ENCODE measurements at places on chromosomes 7 and 10.

- DNase-seq, result no peak
Measured at GRCh38 chr7:44111761-44112160, 7.6 kb downstream of the AEBP1 start.

GRCh38 chr10:86304436-86304835, 62.2 kb downstream of the GRID1 start:
- no peak for DNase-seq

DNA sequence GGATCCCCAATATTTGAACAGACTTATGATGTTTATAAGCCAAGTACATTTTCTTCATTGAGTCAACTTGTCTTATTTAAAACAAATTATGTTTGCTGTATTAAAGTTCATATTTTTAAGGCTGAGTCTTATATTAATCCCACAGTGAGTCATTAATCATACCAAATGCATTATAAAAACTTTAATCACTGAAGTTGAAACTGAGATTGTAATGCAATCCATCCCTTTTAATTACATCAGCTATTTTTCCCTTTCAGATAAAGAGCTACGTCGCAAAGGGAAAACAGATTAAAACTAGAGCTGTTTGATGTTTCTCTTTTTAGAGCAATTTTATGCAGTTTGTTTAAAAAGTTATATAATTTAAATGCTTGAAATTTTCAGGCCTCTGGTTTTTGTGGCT, 183.0 kb downstream of the ARID5B start:
- DNase-seq, result peak; percentile 34

- no peak for DNase-seq
Measured at GRCh38 chr7:146764458-146764857, 647.9 kb downstream of the CNTNAP2 start.

- DNase-seq, result no peak
Measured at GRCh38 chr10:118173296-118173695, 126.6 kb upstream of the RAB11FIP2 start.

Data from PC-9 (cell line).